ENCODE measurements at places on chromosomes 2 and 18.

- DNase-seq = no peak
Observed at GRCh38 chr2:205077159-205077558, 531.9 kb downstream of the PARD3B start.

DNA sequence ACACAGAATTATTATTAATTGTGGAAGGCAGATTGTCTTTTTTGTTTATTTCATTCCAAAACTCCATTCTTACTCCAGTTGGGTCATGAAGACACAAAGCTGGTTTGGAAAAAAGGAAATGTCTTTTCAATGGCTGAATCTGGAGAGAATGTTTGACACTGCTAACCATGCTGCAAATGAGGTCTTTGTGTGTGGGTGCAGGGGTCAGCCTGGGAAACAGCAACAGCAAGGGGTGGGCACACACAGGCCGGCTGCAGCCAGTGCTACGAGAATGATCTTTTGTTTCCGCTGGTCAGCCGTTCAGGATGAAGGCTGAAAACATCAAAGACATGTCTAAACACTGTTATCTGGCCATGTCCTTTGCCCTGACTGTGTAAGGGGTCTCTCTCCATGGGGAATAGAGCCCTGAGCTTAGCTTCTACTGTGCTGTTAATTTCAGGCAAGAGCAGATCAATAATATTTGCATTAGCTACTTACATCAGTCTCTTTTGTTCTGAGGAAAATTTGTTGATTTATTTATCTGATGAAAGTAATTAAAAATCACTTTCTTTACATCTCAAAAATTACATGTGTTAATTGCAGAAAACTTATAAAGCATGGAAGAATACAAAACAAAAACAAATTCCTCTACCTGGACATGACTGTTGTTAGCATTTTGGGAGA lies 33.3 kb upstream of the E2F6 start:
- DNase-seq = no peak

DNA sequence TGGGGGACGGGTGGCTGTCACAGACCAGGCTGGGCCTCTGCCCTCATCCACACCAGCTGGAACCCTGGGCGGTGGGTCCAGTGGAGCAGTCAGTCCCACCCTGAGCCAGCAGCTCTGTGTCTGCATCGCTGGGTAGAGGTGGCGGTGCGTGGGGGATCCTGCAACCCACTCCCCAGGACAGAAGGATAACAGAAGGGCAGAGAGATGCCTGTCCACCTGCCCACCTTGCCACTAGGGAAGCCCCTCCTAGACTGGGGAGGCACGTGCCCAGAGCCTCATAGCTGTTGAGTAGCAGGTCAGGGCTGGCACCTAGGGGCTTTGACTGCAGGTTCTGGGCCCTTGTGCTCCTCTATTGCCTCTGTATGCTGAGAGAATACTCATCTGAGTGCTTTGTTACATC lies 2.4 kb downstream of the ATOH8 start:
- no peak for DNase-seq

DNA sequence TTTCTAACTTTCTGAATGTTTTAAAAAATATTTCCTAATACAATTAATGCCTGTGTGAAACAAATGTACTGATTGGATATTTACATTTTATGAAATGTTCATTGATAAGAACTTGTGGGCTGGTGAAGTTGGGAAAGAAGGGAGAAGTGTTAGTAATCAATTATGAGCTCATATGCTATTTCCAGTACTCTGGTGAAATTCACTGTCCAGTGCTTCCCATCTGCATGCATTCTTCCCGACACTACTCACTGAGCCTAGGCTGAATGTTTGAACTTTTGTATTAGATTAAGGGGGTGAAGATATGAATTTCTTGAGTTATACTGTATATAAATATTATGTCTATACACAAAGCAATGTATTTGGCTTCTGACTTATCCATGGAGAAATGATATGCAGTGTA lies 36.0 kb downstream of the SKA1 start:
- DNase-seq = no peak

- DNase-seq = no peak
Observed at GRCh38 chr18:42530276-42530675, 575.2 kb downstream of the PIK3C3 start.

DNA sequence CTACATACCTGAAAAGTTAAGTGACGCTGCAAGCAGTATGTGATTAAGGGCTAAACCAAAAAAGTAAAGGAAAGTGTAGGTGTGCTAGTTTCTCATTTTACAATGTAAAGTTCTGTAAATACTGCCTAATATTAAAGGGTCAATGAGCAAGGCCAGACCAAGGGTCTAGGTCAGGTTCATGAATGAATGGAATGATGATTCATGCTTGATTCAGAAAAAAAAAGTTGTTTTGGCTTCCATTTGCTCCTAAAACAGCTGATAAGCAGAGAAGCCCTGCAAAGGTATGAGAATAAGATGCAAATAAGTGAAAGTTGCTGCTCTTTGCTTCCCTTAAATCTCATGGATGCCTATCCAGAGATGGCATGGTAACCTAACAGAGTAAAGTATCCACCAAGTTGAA lies 61.3 kb downstream of the PTRHD1 start:
- no peak for DNase-seq

GRCh38 chr18:9683418-9684396 lies 24.4 kb upstream of the RAB31 start:
- no peak for DNase-seq

DNA sequence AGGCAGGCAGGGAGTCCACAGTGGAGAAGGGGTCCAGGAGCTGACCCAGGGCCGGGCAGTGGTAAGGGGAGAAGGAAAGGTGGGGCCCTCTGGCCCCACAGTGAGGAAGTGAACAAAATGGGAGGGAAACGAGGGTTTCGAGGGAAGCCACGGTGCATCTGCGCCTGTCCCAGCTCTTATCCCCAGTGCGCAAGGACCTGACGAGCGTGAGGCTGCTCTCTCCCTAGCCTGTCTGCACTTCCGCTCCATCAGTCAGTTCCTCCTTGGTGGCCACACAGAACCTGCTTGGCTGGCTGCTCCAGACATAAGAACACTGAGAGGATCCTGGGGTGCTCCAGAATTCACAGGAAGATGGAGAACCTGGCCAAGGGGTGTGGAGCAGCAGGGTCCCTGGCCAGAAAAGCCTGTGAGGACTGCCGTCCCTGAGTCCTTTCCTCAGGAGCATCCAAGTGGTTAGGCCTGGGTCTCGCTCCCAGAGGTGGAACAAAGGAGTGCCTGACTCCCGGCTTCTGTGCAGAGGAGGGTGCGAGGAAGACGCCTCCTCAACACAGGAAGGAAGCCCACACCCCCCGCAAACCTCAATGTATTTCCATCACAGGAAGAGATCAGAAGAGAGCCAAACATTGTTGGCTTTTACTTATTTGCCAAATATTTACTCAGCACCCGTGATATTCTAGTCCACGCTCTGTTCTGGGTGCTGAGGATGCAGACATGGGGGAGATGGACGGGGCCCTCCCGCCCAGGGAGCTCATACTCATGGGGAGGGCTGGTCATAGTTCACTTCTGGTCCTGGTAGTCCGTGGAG lies 43.7 kb upstream of the SEMA4C start:
- DNase-seq = no peak

- DNase-seq = no peak
Observed at GRCh38 chr2:150133623-150134022, 353.8 kb downstream of the RND3 start.
